ENCODE measurements at places on chromosomes 13 and 19. TPM values are rescaled to one million over a fixed set of nuclear protein-coding genes. Genes with fewer than 3 reads are reported as not detected.

The LIN7B gene
- polyA plus RNA-seq: 18.0 TPM

DNA sequence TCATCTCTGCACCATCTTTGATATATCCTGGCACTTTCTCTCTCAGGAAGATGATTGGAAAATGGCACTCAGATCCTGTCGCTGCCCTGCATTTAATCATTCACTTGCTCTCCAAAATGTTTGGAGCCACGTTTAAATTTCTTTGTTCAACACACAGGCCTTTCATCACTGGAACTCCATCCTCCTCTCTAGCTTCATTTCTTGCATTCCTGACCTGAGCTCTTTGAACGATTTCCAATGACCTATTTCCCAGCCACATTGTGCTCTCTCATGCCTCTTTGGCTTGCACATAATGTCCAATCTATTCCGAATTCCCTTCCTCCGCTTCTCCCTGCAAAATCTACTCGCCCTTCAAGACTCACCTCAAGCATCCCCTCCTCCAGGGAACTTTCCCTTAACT lies 287.4 kb upstream of the NBEA start:
- H3K27me3 ChIP-seq: no peaks in the 10 kb centered on the region
- H3K4me1 ChIP-seq: no peaks in the 10 kb centered on the region
- no peak overlapping the region for H3K27ac ChIP-seq
- no peak for DNase-seq

DNA sequence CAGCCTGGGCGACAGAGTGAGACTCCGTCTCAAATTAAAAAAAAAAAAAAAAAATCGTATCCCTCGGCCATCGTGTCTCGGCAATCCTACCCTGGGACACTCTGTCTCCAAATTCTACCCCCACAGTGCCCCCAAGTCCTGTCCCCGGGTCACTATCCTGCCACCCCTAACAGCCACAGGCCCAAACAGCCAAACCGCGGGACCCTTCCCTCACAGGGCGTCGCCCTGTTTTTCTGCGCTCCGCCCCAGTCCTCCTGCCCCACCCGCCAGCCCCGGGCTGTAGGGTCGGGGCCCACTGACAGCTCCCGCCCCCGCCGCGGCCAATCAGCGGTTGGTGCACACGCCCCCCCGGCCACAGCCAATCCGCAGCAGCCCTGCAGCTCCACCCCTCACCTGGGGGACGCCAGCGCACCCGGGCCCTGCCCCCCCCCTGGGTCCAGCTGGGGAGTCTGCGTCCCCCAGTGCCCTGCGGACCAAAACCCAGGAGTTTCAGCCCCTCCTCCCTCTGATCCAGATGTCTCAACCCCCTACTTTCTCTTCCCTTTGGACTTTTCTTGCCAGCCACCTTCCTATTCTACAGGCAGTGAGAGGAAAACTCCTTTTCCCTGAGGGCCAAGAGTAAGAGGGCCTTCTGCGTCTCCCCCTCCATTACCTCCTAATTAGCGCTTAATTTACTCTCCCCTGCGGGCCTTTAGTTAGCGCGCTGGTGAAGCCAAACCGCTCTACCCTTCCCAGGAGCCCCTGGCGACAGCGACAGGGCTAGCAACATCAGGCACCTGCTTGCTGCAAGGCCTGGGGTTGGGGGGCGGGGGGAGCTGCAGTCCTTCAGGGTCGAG lies 1.5 kb upstream of the BCAT2 start:
- no peaks in the 10 kb centered on the region for H3K27me3 ChIP-seq
- H3K27ac ChIP-seq: peak overlapping the region; percentile 87
- peaks cover 26% of the 10 kb centered on the region for H3K4me1 ChIP-seq
- no peak overlapping the region for H3K4me3 ChIP-seq

The SIAH3 gene
- polyA plus RNA-seq: not detected

GRCh38 chr19:45862271-45862563 lies 730 bp downstream of the SYMPK start:
- DNase-seq: no peak
- peak overlapping the region; percentile 47 for H3K4me3 ChIP-seq
- H3K27me3 ChIP-seq: peaks cover 13% of the 10 kb centered on the region
- H3K36me3 ChIP-seq: no peaks in the 10 kb centered on the region
- peak overlapping the region; percentile 88 for H3K27ac ChIP-seq
- H3K4me1 ChIP-seq: peaks cover 6% of the 10 kb centered on the region

GRCh38 chr13:47594833-47595232 lies 406.2 kb downstream of the SUCLA2 start:
- H3K27me3 ChIP-seq: no peaks in the 10 kb centered on the region
- no peak overlapping the region for H3K27ac ChIP-seq
- H3K4me3 ChIP-seq: no peak overlapping the region
- H3K36me3 ChIP-seq: no peaks in the 10 kb centered on the region

GRCh38 chr13:45943965-45944364 lies 92.4 kb upstream of the SIAH3 start:
- no peaks in the 10 kb centered on the region for H3K36me3 ChIP-seq
- H3K27ac ChIP-seq: no peak overlapping the region
- no peaks in the 10 kb centered on the region for H3K4me1 ChIP-seq
- no peaks in the 10 kb centered on the region for H3K27me3 ChIP-seq
- H3K4me3 ChIP-seq: no peak overlapping the region
- no peak for DNase-seq

Data from hepatocyte (in vitro differentiated cells).